Effector memory CD8-positive, alpha-beta T cell (primary cell): ENCODE measurements at places on chromosomes 2 and 18.

DNA sequence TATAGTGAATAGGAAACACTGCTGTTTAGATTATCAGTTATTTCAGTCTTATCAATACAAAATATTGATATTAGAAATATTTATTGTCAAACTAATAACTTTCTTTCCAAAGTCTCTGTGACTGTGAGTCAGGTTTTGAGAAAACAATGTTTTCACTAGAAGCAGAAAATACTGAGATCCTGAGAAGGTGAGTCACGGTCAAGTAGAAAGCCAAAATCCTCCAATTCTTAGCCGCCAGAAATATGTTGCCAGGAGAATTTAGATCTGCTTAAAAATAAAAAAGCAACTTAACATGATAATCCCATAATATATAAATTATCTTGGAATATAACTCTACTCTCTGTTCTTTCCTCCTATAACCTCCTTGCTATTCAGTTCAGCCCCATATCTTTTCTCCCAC, 181.9 kb upstream of the NRXN1 start:
- H3K36me3 ChIP-seq, result no peaks in the 10 kb centered on the region
- no peak overlapping the region for H3K27ac ChIP-seq
- no peak overlapping the region for H3K4me3 ChIP-seq
- no peak for DNase-seq
- no peaks in the 10 kb centered on the region for H3K4me1 ChIP-seq
- H3K27me3 ChIP-seq, result no peaks in the 10 kb centered on the region

DNA sequence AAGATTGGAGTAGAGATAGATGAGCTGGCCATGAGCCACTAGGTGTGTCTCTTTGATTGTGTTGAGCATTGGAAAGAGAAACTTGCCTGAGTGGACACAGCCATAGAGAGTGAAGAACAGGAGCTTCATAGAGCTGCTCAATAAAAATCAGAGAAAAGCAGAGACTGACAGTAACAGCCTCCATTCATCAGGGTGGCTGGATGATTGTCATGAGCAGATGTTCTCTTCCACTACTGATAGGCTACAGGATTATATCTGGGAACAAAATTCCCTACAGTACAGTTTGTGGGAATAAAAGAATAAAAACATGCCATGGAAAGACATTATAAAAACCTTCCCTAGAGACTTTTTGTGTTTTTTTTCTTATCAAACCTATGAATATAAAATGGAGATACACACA, 404.8 kb upstream of the ACVR2A start:
- H3K4me1 ChIP-seq, result no peaks in the 10 kb centered on the region
- H3K4me3 ChIP-seq, result no peak overlapping the region
- H3K36me3 ChIP-seq, result no peaks in the 10 kb centered on the region
- no peak for DNase-seq

DNA sequence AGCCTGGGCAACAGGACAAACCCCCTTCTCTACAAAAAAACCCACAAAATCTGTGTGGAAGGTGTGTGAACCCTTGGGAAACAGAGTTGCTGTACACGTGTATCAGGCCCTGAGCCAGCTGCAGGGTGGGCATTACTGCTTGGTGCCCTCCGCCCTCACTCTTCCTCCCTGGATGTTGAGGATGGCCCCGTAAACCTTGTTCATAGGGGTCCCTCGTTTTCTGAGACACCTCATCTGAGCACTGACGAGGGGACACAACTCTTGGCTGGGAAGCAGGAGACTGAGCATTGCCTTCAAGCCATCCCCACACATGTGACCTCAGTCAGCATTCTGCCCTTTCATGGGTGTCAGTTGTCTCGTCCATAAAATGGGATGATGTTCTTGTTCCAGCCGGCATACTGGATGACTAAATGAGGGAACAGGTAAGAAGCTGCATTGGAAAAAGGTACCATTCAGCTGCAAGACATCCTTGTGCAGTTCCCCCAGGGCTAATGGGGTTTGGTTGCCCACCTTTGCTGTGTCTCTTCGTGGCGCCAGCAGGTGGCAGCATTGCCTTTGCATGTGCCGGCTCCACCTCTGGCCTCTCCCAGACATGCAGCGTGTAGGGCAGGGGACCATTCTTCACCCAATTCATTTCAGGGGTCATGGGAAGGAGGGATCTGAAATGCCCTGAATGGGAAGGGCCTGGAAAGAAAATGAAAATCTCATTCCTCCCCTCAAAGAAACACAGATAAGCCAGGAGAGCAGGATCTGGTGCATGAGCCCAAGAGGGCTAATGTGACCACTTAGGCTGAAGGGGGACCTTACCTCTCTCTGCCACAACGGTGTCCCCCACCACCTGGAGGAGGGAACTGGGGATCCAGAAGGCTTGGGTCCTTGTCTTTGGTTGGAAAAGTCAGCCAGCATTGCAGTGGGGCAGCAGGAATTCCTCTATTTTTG, 36.4 kb upstream of the HAAO start:
- peaks cover 12% of the 10 kb centered on the region for H3K4me1 ChIP-seq
- peaks cover 4% of the 10 kb centered on the region for H3K36me3 ChIP-seq
- H3K27me3 ChIP-seq, result peaks cover 18% of the 10 kb centered on the region
- DNase-seq, result peak; percentile 64

GRCh38 chr2:45763255-45763654, 111.8 kb downstream of the PRKCE start:
- no peak for DNase-seq
- no peaks in the 10 kb centered on the region for H3K27me3 ChIP-seq
- H3K27ac ChIP-seq, result no peak overlapping the region
- H3K4me3 ChIP-seq, result no peak overlapping the region
- H3K4me1 ChIP-seq, result peaks cover 13% of the 10 kb centered on the region

GRCh38 chr18:13562494-13563029, 163.8 kb downstream of the FAM210A start:
- H3K4me1 ChIP-seq, result peaks cover 12% of the 10 kb centered on the region
- H3K36me3 ChIP-seq, result no peaks in the 10 kb centered on the region
- H3K4me3 ChIP-seq, result no peak overlapping the region
- no peaks in the 10 kb centered on the region for H3K27me3 ChIP-seq

DNA sequence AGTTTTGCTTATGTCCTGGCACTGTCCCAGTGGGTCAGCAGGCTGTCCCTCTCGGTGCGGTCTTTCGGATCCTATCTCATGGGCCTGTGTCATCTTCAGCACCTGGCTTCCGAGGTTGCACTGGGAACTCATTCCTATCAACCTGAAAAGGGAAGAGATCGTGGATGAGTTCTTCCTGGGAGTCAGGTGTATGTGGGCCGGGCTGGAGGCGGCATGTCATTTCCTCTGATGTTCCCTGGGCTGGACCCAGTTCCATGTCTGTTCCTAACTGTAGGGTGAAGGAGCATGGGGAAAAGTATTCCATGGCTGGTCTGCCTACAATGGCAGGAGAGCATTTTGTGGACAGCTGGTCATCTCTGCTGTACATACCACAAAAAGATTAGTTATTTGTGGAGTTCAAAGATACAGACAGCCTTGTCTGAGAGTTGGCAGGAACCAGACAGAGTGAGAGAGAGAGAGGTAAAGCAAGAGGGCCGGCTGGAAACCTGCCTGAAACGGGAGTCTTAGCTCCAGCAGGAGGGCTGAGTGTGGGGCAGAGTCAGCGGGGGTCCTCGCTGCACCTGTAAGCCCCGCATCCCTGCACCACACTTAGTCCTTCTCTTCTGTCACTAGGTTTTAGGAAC, 25.2 kb downstream of the FAM228A start:
- H3K27me3 ChIP-seq, result no peaks in the 10 kb centered on the region
- no peaks in the 10 kb centered on the region for H3K4me1 ChIP-seq
- H3K27ac ChIP-seq, result no peak overlapping the region
- peaks cover 25% of the 10 kb centered on the region for H3K36me3 ChIP-seq
- DNase-seq, result no peak

DNA sequence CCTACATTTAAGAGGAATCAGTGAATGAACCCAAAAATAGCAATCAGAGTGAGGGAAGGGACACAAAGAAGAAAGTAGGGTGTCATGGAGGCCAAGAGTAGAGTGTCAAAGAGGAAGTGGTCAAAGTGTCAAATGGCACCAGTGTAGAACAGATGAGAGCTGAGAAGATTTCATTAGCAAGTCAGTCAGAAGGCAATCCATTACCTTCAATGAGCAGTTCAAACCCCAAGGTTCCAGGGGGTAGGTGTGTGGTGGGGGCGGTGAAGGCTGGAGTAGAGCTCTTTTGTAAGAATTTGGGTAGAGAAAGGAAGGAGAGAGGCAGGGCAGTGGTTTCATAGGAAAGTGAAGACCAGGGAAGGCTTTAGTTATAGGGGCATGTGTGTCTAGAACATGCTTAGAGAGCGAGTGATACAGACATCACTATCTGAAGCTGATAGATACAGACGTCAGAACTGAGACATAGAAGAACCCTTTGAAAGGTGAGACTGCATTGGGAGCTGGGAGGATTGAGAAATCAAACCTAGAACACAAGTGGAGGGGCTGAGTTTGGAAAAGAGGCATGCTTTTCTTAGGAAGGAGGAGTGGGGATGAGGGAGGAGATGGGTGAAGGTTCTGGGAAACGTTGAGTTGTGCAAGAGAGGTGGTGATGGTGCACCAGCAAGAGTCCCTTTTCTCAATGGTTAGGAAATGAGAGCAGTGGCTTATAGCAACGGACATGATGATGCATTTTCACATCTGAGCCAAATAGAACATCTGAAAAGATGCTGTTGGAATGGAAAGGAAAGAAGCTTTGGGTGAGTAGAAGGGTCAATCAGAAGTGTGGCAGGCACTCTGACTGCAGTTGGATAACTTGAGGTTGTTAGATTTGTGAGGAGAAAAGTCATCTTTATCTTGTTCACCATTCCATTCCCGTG, 48.9 kb upstream of the IL1RL1 start:
- no peak for DNase-seq
- H3K27me3 ChIP-seq, result no peaks in the 10 kb centered on the region
- no peaks in the 10 kb centered on the region for H3K36me3 ChIP-seq

GRCh38 chr2:9832586-9832985, 10.7 kb upstream of the TAF1B start:
- no peak overlapping the region for H3K4me3 ChIP-seq
- no peaks in the 10 kb centered on the region for H3K4me1 ChIP-seq
- no peak for DNase-seq
- no peaks in the 10 kb centered on the region for H3K36me3 ChIP-seq

DNA sequence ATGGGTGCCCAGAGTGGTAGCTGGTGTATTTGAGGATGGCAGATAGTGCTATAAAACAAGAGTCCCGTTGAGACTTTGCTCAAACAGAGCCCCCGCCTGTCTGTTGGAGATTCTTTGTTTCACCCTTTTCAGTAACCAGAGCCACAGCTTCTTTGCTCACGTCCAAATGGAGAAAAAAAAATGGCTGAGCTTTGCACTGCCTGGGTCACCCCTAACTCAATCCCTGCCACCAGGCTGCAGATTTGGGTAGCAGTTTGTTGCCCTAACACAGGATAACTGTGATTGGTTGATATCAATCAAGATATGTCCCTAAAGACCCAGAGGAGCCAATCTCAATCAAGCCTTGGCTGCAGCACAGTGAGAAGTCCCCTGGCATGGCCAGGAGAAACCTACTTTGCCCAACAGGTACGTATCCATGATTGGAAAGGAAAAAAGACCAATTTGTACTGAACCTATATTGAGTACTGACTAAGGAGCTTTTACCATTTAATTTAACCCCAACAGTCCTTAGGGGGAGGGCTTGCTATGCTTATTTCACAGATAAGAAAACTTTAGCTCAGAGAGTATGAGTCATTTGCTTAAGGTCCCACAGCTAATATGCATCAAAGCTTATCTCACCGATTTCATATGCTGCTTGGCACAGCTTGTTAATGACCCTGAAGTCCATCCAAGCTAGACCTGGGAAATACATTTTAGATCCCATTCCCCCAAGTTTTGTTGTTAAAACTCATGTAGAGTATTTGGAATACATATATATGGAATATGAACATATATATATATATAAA, 72.0 kb upstream of the SH3BP4 start:
- DNase-seq, result no peak
- no peak overlapping the region for H3K27ac ChIP-seq
- peaks cover 43% of the 10 kb centered on the region for H3K27me3 ChIP-seq

DNA sequence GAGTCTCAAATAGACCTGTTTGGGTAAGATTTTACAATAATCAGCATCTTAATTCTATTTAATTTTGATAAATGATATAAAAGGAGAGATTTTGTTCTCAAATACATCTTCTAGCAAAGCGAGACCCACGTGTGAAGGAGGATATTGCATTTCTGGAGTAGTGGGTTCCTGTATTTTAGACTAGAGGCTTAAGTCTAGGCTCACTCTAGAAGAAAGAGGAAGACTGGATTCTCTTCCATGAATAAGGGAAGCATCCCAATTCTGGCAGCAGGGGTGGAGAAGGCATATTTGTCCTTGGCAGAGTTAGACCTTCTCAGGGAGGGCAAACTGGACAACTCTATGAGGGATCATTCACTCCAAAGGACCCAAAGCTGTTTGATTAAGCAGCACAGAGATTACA, 11.3 kb upstream of the FAM228A start:
- no peak overlapping the region for H3K4me3 ChIP-seq
- H3K36me3 ChIP-seq, result peaks cover 5% of the 10 kb centered on the region
- DNase-seq, result no peak
- no peaks in the 10 kb centered on the region for H3K4me1 ChIP-seq

DNA sequence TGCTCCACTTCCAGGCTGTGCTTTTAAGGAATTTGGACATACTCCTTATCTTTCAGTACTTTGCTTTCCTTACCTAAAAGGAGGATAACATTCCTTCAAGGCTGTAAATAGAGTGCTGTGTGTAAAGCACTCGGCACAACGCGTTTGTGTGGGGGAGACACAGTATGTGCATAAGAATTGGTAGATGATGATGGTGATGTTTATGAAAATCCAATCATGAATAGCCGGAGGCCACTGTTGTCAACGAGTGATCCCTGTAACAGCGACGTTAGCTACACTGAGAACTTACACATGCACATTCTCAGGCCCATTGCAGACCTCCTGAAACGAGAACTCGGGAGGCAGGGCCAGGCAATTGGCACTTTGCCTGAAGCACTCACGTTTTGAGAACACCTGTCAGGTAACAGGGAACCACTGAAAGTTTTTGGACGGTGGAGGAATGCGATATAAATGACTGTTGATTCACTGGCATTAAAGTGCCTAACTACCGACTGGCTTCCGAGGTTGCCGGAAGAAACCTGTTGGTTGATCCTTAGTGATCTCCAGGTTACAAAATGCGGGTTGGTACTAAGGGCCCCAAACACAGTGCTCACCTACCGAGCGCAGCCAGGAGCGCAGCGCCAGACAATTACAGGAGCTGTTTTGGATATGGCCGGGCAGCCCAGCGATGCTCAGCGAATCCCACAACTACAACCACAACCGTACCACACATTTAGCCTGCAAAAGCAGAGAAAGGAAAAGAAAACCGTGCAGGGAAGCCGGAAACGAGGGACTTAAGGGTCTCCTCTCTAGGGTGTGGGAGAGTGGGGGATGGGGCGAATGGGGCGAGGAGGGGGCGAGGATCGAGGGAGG, 1.0 kb upstream of the MAP4K4 start:
- H3K4me1 ChIP-seq, result peaks cover 8% of the 10 kb centered on the region
- no peak for DNase-seq
- H3K27me3 ChIP-seq, result no peaks in the 10 kb centered on the region
